Kasumi-1 (cell line): ENCODE measurements at places on chromosomes 13 and 19.

GRCh38 chr13:24234200-24234915, 73.8 kb downstream of the SPATA13 start:
- no peak for DNase-seq

- no peak for DNase-seq
These were observed 29.0 kb downstream of the RANBP3 start for GRCh38 chr19:5948752-5949564.

- peak; percentile 92 for DNase-seq
These were observed at the start of gene ZSCAN18 for GRCh38 chr19:58097781-58098681. TSS of gene ZSCAN18 (minus strand) at chr19:58098231. CDS start at chr19:58090267, 7,964 bp downstream.

- no peak for DNase-seq
These were observed 886 bp downstream of the CRLF1 start for GRCh38 chr19:18605546-18606280.

DNA sequence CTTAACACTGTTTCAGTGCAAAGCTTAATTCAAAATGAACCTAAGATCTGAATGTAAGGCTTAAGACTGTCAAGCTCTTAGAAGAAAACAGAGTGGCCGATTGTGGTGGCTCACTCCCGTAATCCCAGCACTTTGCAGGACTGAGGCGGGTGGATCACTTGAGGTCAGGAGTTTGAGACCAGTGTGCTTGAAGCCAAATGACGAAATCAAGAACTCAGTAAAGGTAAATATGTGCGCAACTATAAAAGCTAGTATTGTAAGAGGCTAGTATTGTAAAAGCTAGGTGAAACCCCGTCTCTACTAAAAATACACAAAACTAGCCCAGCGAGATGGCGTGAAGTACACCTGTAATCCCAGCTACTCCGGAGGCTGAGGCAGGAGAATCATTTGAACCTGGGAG, 12.7 kb downstream of the ATP4B start:
- DNase-seq, result no peak

DNA sequence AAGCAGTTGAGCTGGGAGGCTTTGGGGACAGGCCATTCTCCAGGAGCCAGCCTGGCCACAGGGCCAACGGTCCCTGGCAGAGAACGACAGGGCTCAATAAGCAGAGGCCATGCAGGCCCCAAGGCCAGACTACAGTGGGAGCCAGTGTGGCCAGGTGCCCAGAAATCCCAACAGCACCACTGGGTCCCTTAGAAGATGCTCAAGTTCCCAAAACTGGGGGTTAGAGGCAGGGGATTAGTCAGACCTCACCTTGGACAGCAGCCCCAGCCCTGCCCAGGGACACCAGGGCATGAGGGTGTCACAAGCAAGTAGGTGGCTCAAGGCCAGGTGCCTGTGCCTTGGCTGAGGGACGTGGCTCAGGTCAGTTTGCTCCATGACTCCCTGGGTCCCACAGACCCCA, 12.8 kb downstream of the SCGB2B2 start:
- DNase-seq, result no peak
